ENCODE measurements at places on chromosomes 16 and 17.

DNA sequence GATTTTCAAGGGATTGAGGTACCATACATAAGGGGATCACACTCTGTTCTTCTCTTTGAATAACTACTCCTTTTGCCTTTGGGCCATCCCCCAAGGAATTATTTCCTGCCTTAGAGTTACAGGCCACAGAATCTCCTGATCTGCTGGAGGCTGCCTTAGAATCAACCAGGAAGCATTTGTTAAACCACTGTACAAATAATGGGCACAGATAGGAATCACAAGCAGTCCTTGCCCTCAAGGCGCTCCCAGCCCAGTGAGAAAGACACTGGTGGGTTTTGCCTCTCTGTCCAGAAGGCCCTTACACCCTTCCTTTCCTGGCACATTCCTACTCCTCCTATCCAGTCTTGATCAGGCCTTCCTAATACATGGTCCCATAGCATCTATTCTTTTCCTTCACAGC, 45.9 kb downstream of the MRTFB start:
- DNase-seq: no peak

GRCh38 chr17:37312137-37312923, 63.5 kb upstream of the C17orf78 start:
- DNase-seq: no peak

DNA sequence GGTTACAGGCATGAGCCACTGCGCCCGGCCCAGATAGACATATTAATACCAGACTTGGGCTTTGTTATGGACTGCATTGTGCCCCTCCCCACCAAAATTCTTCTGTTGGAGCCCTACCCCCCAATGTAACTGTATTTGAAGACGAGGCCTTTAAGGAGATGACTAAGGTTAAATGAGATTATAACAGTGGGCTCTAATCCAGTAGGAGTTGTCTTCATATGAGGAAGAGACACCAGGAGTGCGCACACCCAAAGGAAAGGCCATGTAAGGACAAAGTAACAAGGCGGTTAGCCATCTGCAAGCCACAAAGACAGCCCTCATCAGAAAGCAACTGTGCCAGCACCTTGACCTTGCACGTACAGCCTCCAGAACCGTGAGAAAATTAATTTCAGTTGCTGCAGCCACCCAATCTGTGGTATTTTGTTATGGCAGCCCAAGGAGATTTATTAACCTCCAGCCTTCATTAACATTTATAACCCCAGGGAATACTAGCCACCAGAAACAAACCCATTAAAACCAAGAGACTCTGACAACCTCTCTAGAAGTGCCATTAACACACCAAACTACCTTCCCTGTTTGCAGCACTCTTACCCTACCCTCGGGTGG, 107.6 kb downstream of the TTC19 start:
- no peak for DNase-seq

DNA sequence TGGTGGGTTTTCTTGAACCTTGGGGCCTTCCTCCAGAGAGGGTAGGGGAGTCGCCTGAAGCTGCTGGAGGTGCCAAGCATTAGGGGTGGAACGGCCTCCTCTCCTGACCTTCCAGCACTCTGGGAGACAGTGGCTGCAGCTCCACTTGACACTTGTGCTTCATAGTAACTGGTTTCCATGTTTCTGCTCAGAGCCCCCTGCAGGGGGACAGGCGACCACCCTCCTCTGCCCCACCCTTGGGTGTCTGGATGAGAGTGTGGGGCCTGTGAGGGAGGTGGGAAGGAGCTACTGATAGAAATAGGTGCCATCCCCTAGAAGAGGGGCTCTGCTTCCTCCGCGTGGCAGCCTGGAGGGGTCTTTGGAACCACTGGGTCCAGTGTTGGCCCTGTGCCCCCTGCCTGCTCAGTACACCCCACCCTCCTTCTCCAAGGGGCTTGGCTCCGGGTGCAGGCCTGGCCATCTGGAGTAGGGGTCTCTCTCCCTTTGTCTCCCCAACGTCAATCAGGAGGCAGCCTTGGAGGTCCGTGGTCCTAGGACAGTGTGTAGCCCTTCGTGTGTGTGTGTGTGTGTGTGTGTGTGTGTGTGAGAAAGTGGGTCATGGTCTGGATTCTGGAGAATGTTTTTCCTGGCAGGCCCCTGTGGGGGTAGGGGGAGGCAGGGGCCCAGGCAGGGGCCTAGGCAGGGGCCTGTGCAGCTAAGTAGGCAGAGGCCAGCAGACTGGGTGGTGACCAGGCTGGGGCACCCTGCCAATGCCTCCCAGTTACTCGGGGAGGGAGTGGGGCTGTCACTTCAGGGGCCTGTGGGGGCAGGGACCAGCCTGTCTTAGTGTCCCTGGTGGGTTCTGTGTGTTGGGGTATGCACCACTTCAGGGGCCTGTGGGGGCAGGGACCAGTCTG, 4.9 kb downstream of the LASP1 start:
- DNase-seq: no peak

DNA sequence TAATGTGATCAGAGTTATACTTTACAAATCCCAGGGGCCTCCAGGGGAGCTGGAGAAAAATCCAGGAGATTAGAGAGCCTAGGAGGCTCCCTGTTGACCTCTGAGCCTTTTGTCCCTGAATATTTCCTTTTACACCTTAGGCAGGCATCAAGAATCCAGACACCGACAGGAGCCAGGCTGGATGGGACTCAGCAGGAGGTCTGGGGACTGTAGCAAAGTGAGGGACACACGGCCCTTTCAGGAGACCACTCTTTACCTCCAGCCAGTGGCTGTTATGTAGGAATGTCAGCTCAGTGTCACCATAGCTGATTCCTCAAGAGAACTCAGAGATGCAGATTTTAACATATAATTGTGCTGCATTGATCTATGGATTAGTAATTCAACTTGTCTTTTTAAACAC, 198.4 kb downstream of the SHISA9 start:
- no peak for DNase-seq
